ENCODE measurements at places on chromosomes 2 and 18.

- DNase-seq: no peak
Measured at GRCh38 chr2:191291471-191291870, 46.3 kb downstream of the MYO1B start.

GRCh38 chr2:195016841-195017240 is 640.2 kb upstream of the SLC39A10 start:
- no peak for DNase-seq

- no peak for DNase-seq
Measured at GRCh38 chr18:31677592-31677991, 6.8 kb downstream of the B4GALT6 start.

- no peak for DNase-seq
Measured at GRCh38 chr2:96772903-96773671, 12.4 kb downstream of the CNNM4 start.

DNA sequence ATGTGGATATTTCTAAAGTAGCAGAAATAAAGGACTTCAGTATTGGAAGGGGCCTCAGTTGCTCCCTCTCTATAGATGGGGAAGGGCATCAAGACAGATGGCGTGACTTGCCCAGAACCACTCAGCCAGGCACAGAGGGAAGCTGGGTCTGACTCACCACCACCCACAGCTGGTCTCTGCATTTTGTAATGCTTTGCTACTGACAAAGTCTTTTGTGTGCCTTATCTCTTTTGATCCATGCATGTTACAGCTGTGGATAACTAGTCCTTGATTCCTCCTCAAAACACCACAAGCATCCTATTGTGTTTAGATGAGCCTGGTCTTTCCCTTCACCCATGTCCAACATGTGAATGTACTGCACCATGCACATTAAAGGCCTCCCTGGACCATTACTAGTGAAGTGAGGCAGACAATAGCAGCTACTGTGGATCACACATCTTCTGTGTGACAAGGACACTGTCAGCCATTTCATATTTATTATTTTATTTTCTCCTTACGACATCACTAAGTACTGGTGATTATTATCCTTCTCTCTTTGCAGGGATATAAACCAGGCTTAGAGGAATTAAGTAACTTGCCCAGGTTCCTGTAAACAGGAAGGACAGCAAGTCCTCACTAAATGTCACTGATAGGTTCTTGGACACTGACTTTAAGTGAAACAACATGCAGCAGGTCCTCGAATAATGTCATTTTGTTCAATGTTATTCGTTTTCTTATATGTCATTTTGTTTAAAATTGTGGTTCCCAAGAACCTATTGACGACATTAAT is 29.6 kb upstream of the IL37 start:
- no peak for DNase-seq

- DNase-seq: no peak
Measured at GRCh38 chr18:48219810-48220499, 189.2 kb downstream of the ZBTB7C start.

DNA sequence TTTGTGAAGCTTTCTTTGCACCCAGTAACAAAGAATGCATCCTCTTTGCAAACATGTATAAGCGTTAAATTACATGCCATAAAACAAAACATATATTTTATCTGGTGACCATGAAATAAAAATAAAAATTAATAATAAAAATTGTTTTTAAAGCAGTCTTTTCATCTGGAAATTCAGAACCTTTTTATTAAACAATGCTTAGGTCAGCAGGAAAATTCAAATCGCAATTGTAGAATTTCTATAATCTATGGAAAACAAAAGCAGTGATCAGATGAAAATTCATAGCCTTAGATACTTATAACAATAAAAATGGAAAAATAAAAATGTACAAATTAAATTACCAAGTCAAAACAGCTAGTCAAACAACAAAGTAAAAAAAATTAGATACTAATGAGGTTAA is 435.9 kb upstream of the CHAC2 start:
- DNase-seq: no peak

DNA sequence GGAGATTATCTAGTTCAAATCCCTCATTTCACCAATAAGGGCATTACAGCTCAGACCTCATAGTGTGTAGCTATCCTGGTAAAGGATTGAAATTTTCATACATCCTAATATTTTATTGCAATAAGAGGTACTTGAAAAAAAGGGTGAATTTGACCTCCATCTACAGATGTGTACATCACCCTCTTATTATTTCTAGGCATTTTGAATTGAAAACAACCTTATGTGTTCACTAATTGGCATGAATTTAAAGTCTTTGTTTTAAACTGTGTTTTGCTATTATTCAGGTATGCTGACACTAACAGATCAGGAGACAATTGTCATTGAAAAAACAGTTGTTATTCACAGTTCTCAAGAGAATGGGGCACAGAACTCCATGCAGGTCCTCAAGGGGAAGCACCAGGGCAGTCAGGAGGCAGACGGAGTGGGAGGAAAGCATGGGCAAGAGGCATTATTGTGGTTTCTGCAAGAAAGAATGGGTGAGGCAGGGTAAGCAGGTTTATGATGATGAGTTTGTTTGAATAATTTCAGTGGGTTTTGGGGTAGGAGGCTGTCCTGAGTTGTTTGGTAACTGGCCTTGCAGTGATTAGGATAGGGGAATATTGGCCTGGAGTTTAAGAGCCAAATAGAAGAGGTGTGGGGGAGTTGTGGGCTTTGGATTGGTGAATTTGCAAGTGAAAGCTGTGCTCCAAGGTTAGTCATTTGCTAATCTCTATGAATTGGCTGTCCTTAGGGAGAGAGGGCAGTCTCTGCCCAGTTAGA is 194.6 kb downstream of the GPD2 start:
- DNase-seq: no peak

GRCh38 chr2:205590759-205591158 is 91.5 kb upstream of the NRP2 start:
- DNase-seq: no peak

DNA sequence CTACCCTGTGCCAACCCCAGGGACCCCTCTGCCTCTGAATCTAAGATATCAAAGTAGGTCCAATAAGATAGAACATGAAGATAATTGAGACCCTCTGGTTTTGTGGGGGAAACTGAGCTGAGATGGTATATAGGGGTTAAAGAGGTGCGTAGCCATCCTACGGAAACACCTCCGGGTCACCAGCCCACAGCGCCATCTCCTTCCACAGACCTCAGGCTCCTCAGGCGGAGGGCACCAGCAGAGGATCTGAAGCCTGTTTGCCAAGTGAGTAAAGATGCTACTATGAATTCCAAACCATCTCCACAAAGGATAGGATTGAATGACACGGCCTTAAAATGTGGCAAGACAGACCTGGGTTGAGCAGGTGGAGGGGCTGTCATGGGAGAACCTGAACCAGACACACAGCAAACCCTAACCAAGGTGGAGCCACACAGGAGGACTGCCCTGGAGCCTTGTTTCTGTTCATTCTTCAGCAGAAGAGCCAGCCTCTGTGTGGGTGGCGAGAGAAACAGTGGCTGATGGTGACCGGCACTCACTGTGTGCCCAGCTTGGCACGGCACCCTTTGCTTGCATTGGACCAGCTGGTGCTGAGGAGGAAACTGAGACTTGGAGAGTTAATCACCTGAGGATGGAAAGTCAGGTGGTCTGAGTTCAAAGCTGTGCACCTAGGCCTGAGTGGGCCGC is 10.2 kb downstream of the GBX2 start:
- no peak for DNase-seq

DNA sequence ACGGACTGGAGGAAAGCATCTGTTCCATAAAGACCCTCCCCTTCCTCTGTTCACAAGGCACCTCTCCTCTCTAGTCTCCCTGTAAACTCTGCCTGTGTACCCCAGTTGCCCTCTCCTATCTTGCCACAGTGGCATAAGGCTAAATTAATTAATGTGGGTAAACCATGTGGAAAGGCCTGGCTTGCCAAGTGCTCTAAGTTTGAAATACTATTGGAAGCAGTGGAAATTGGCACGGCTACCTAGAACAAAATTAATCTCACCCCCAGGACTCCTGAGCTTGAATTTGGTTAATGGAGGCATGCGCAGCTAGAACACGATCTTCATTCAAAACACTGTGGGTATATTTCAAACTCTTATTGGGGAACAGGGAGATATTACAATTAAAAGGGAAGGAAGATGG is 19.2 kb upstream of the SLC14A2 start:
- no peak for DNase-seq

DNA sequence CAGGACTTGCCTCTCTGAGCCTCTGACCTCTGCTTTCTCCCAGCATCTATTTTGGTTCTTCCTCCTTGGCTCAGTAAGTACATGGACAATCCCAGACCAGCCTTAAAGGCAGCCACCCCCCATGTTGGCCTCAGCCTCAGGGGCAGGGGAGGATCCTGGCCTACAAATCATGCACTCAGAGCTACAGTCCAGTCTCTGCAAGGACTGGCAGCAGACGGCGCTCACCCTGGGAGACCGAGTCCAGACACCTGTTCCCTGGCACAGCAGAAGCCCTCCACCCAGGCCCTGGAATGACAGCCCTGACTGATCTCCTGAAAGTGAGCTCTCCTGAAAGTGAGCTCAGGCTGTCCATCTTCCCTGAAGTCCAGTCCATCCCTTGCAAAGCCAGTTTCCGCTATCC is 25.7 kb upstream of the PTPN4 start:
- no peak for DNase-seq

DNA sequence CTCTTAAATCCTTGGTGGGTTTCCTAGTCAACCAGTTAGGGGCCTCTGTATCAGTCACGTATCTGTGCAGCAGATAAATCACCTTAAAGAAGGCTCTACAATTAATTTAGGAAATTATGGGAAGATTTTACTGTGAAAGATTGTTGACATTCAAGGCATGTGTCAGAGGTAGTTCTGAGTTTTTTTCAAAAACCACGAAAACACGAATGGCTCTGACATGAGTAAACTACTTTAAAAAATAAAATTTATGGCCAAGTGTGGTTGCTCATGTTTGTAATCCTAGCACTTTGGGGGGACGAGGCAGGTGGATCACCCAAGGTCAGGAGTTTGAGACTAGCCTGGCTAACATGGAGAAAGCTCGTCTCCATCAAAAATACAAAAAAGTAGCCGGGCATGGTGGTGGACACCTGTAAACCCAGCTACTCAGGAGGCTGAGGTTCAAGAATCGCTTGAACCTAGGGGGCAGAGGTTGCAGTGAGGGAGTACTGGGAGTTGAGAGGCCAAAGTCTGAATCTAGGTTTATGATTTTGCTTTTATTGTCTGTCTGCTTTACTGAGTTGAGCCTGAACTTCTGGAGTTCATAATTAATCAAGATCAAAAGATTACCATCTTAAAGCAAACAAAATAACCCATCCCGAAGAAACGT is 77.1 kb downstream of the SPRED2 start:
- no peak for DNase-seq

GRCh38 chr2:157480182-157480961 is 36.5 kb upstream of the CYTIP start:
- no peak for DNase-seq

- no peak for DNase-seq
Measured at GRCh38 chr2:170972296-170973224, 43.5 kb downstream of the GORASP2 start.

- no peak for DNase-seq
Measured at GRCh38 chr2:165144315-165144714, 59.5 kb downstream of the SCN3A start.

- no peak for DNase-seq
Measured at GRCh38 chr2:67289921-67290371, 107.2 kb upstream of the ETAA1 start.

DNA sequence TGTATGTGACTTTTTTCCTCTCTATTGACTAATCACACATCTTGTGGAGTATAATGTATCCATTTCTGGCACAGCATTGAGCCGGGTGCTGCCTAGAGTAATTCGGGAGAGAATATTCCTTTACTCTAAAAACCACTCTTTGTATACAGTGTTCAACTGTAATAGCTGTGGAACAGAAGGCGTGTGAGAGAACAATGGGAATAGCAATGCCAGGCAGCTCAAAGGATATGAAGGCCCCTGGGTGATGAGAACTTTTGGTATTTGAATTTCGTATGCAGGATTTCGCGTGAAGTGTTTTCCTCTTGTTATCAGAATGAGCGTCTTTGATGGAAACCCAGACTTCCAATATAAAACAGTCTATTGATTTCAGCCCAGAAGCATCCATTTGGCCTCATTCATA is 84.6 kb upstream of the MAP3K20 start:
- no peak for DNase-seq

GRCh38 chr2:221431477-221431876 is 140.6 kb downstream of the EPHA4 start:
- no peak for DNase-seq

DNA sequence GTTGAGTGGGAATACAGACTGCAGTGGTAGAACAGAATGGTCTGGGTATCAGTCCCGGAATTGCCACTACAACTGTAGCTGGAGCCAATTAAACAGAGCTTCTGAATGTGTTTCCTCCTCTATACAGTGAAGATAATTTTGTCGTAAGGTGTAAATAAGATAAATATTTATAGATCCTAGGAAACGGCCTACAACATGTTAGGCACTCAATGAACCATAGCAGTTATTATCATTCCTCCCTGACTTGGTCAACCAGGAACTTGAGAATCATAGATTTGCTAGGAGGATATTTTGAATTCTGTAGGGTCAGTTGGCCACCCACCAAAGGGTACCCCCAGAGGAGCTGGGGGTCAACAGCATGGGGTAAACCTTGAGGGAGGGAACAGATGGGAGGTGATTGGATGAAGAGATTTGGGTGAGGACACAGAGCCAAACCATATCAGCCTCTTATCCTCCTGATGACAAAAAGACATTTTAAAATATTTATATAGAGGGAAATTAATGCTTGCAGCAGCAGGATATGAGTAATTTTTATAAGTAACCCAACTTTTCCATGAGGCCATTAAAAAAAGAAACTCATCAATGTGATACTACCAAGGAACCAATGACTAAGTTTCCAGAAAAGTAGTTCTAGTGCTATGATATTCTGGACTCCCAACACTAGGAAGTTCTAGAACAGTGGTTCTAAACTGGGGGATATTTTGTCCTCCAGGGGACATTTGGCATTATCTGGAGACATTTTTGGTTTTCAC is 4.0 kb downstream of the DHRS9 start:
- no peak for DNase-seq

GRCh38 chr18:10430677-10431076 is 23.8 kb upstream of the APCDD1 start:
- DNase-seq: no peak

GRCh38 chr2:234751275-234751973 is 200.4 kb upstream of the SH3BP4 start:
- DNase-seq: no peak

Data from NCI-H187 (cell line).